Urinary bladder (tissue), 4 donors: ENCODE measurements at places on chromosomes 12 and 14. TPM values are rescaled to one million over a fixed set of nuclear protein-coding genes. Genes with fewer than 3 reads are reported as not detected.

P2RX7 gene
- total RNA-seq = 4.0 TPM

KIAA0586 gene
- total RNA-seq = 45.9 TPM

AVPR1A gene
- total RNA-seq = 43.7 TPM

CACNA2D4 gene
- 1.1 TPM for total RNA-seq

SDR9C7 gene
- total RNA-seq = not detected

MMP19 gene
- 4.3 TPM for total RNA-seq

UNC79 gene
- 1.1 TPM for total RNA-seq

NGB gene
- total RNA-seq = not detected

SPX gene
- total RNA-seq = 0.95 TPM

OR6C2 gene
- total RNA-seq = 0.42 TPM

GLI1 gene
- 11.5 TPM for total RNA-seq

PPM1H gene
- 6.5 TPM for total RNA-seq

IGF1 gene
- total RNA-seq = 71.1 TPM
